ENCODE measurements at places on chromosomes 12 and 14.

DNA sequence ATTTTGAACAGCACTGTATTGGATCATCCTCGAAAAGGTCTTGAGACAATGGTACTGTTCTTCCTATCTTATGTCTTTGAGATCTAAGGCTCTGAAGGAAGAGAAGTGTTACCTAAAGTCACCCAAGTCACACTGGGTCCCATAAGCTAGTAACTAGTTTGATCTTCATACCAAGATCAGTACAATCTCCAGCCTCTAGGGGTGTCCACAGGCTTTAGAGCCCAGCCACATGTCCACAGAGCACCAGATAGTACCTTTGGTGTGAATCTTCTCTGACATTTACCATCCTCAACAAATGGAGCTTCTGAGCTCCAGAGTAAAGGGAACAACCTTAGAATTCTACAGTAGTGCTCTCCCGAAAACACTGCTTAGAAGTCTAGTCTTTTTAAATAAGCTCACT is 78.7 kb downstream of the KSR2 start:
- DNase-seq, result no peak

GRCh38 chr12:111445726-111446581 is 40.2 kb downstream of the SH2B3 start:
- DNase-seq, result no peak

GRCh38 chr14:100025111-100025510 is 40.1 kb upstream of the EVL start:
- DNase-seq, result no peak

GRCh38 chr12:11863988-11864387 is 206.8 kb upstream of the BCL2L14 start:
- no peak for DNase-seq

GRCh38 chr14:67002994-67003753 is 186.1 kb upstream of the GARIN2 start:
- DNase-seq, result no peak

- DNase-seq, result peak; percentile 97
These were observed 58.0 kb downstream of the TMTC1 start for GRCh38 chr12:29725587-29726320.

DNA sequence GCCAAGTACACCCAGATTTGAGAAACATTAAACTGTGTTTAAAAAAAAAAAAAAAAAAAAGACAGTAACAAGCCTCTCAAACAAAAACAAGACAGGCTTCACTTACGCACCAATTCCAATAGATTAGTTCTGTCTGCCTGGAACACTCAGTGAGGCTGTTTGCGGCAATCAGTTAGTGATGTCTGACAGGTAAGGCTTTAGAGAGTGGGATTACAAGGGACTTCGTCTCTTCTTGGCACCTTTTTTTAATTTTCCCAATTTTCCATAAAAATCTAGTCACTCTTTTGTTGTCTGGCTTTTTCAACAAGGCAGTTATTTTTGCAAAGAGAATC is 79.6 kb downstream of the NCOR2 start:
- no peak for DNase-seq

DNA sequence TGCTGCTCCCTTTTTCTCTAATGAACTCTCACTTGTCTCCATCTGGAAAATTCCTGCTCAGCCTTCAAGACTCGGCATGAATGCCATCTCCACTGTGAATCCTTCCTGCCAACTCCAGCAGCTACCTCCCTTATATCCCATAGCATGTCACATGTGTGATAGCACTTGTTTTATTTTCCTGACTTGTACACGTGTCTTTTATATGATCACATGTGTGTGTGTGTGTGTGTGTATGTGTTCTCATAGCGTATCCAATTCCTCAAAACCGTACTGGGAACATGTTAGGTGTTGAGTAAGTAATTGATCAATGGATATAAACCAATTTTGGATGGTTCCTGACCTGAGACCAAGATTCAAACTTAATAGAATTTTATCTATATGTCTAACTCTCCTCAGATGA is 1107.7 kb downstream of the GALC start:
- no peak for DNase-seq

GRCh38 chr14:95313707-95314106 is 6.0 kb downstream of the CLMN start:
- peak; percentile 62 for DNase-seq

DNA sequence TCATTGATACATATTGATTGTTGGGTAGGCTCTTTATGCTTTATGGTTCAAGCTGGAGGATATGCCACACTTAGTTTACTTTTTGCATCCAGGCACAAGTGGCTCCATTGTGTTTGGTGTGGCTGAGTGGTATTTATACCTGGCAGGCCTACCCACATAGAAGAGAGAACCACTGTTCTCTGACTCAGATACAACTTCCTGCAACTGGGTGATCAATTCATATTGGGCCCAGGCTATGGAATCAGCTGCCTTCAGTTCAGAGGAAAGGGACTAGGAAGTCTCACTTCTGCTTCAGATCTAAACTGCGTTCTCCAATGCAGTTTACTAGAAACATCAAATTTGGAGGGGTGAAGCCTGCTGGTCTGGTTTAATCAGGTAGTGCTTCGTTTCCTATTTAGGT is 49.8 kb upstream of the LRRK2 start:
- no peak for DNase-seq

- DNase-seq, result no peak
These were observed 238.1 kb downstream of the FOXN3 start for GRCh38 chr14:89178800-89179535.

GRCh38 chr12:49623142-49623904 is at the start of gene PRPF40B:
Gene PRPF40B, plus strand, starts transcription at chr12:49623561. Its CDS starts 30 bp downstream, at chr12:49623591.
- no peak for DNase-seq

DNA sequence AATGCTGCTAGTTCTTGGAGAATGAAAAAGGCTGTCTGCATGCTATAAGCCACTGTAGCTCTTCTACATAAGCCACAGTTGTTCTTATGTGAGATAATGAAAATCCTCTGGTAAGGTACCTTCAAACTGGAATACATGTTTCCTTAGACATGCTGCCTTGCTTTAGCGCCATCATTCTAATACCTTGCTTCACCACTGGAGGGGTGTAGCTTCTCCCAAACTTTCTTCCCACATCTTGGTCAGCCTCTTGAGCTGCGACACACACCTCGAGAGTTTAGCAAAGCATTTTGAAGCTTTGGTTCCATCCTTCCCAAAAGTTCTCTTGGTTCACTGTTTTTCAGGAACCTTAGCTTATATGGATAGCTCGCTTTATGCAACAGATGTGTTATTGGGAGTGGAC is 69.5 kb downstream of the NKX2-1 start:
- no peak for DNase-seq

DNA sequence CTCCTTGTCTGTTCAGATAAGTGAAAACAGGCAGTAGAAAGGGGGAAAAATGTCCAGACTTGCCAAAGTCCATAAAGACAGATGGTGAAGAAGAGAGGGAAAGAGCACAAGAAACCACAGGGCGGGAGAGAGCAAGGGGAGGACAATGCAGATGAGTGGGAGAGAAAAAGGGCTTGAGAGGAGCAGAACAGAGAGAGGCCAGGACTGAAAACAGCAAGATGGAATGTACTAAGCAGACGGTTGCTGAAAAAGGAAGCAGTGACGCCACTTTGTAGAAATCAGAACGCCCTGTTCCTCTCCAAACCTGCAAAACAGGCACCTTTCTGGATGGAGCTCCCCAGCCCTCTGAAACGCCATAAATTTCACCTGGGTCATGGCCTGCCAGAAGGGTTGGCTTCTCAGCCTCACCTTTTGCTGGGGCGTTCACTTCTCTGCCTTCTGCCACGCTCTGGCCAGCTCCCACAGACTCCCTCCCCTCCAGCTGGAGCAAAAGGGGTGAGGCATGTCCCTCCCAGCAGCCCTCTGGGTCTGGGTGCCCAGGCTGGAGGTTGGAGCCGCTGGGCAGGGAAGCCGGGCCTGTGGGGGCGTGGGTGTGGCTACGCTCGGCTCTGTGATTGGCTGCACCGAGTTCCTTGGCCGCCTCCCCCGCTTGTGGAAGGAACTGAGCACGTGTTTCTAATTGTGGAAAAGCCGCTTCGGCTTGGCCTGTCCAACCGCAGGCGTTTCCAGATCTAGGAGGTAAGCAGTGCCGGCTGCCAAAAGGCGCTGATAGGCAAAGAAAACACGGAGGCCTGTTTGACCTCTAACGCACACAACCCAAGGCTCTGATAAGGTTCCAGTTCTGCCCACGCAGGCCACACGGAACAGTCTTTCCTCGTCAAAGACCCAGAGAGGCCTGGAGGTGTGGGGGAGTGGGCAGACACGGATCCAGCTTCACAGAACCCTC is 29.3 kb downstream of the SLC7A8 start:
- peak; percentile 65 for DNase-seq

DNA sequence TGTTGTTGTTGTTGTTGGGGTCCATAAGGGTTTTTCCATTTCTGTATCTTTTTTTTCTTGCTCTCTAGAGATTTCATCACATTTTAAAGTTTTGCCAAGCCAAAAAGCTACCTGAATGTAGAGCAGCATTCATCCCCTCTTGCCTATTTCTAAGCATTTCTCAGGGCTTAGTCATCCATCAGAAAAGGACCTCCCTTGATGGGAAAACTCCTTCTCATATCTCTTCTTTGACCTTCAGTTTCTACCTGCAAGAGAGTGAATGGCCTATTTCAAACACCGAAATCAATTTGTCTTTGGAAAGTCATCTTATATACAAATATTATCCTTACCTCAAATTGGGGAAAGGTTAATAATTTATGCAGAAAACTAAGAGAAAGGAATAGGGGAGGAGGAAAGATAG is 4.5 kb downstream of the MYBPC1 start:
- no peak for DNase-seq

DNA sequence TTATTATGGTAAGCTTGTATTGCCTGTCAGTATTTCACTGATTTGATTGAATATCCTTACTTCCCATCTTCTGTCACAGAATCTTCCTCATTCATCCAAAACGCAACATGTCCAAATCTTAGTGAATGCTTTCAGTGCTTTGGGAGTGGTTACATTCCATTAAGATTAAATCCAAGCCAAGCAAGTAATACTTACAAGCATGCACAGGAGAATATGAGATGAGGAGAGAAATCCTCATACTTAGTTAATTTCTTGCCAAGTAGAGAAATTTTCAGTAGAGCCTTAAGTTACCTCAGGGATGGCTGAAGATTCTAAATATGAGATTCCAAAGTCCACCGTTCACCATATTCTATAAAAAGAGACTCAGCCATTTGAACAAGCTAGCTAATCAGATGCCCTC is 316.0 kb downstream of the RAD51B start:
- no peak for DNase-seq

DNA sequence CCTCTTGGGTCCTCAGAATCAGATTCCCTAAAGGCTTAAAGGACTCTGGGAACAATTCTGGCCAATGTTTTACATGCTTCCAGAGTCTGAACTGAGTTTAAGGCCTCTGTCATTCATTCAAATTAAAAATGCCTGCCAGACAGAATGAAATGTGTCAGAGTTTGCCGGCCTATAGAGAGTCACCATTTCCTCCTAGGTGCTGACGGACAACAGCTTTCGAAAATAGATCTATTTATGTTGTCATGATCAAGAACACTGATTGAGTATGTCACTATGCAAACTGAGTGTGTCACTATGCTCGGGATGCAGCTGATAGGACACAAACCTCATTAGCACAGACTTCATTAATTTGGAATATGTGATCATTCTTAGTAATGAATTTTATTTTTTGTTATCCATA is 151.4 kb upstream of the TMCC3 start:
- no peak for DNase-seq

GRCh38 chr12:3084742-3085141 is 7.6 kb downstream of the TSPAN9 start:
- no peak for DNase-seq

DNA sequence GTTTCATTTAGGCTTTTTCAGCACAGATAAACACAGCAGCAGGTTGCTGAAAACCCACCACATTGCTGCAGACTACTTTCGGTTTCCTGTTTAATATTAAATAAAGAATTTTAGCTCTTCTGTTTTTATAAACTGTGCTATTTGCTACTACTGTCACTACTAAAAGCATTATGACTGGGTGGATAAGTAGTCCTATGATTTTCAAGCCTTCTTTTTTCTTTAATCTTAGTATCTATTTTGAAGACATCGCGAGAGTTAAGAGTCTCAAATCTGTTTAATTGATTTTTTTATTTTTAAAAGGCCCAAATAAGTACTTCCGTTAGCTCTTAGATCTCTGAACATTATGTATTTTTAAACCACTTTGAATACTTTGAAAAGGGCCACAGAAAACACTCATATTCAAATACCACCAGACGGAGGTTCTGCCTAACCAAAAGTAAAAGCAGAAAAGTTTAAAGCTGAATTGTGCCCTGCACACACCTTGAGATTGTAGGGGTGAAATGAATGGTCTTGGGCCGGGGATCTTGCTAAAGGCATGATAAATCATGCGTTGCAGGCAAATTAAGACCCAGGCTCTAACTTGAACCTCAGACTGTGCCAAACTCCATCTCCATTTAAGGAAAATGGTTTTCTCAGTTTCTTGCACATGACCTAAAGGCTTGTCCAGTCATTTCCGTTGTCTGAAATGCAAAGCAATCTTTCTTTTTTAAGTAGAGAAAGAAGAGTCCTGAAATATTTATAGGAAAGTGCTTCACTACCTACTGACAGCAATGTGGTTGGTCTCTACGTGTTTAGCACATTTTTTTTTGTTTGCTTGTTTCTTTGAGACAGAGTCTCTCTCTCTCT is 13.6 kb upstream of the FOXN3 start:
- DNase-seq, result no peak

- DNase-seq, result no peak
These were observed 17.1 kb downstream of the SMCO2 start for GRCh38 chr12:27463511-27464219.

DNA sequence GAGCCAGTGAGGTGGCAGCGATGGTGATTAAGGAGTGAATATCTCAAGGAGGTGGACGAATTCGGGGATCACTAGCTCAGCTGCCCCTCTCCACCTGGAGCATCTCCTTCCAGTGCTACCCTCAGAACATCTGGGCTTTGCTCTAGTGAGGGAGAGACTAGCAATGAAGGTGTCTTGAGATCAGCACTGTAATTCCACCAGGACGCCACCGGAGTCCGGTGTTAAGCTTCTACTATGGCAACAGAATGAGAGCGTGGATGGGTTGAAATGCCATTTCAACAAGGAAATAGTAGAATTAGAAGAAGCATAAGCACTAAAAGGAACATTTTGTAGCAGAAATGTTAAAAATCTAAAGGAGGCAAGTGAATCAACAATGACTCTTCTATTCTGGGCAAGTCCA is 61.1 kb downstream of the NTF3 start:
- no peak for DNase-seq

DNA sequence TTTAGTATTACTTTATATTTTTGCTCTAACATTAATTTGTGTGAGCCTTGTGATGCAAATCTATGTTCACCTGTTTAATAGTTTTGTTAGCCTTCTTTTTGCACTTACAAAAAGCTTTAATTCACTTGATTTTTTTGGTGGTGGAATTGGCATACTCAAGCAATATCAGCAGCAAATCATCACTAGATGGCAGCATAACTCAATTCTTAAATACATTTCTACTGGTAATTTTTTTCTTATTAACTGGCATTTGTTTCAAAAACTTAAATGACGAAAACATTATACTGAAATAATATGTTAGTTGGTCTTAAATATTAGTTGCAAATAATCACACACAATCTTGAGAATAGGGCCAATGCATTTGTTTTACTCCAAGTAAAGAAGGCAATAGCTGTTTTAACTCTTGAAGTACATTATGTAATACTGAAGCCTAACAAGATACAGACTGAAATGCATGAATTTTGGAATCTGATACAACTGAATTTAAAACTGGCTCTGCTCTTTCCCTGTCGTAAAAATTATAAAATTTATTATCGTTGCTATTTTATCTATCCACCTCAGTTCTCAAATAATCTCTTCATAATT is 151.5 kb downstream of the ATXN7L3B start:
- peak; percentile 18 for DNase-seq

GRCh38 chr14:39576736-39577135 is 144.5 kb upstream of the FBXO33 start:
- DNase-seq, result no peak

- DNase-seq, result no peak
These were observed 132.3 kb downstream of the RIMBP2 start for GRCh38 chr12:130583800-130584199.

GRCh38 chr14:68232300-68233055 is 412.9 kb downstream of the RAD51B start:
- DNase-seq, result peak; percentile 98

Data from skeletal muscle cell (primary cell).